ENCODE measurements at places on chromosomes 1 and 21. TPM values are rescaled to one million over a fixed set of nuclear protein-coding genes. Genes with fewer than 3 reads are reported as not detected.

PCP4 gene
- total RNA-seq = not detected

KRTAP19-3 gene
- not detected for total RNA-seq

MAEL gene
- not detected for total RNA-seq

LCE1E gene
- total RNA-seq = not detected

HES3 gene
- total RNA-seq = not detected

MAP1LC3C gene
- total RNA-seq = 0.21 TPM

CD1E gene
- total RNA-seq = not detected

C1QA gene
- 0.41 TPM for total RNA-seq

COL24A1 gene
- 0.08 TPM for total RNA-seq

NGF gene
- not detected for total RNA-seq

Data from Panc1 (cell line).